ENCODE measurements at places on chromosomes 16 and 17.
A peak's percentile ranks its signal among the peaks of the same experiment; 100 is the strongest.

DNA sequence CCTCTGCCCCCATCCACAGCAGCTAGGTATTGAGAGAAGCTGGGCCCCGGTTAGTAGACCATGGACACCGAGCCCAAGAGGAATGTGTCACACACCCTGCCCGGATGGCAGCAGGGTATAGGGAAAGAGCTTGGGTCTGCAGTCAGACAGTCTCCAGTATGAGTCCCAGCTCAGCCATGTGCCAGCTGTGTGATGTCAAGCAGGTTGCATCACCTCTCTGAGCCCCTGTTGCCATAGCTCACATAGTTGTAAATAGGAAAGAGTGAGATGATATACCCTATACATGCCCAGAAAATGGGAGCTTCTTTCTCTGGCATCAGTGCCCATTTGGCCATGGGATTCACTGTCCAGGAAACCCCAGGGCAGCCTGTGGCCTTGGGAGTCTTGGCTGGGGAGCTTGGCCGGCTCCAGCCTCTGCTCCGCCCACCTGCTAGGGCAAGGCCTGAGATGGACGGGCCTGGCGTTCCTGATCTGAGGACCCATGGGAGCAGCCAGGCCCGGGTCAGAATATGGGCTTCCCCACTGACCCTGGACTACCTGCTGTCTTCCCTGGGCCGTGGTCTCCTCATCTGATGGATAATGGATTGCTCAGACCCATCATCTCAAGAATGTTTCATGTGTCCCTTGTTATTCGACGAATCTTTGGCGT is 13.2 kb downstream of the CD300LG start:
- no peak for DNase-seq
- no peaks in the 10 kb centered on the region for H3K4me1 ChIP-seq

DNA sequence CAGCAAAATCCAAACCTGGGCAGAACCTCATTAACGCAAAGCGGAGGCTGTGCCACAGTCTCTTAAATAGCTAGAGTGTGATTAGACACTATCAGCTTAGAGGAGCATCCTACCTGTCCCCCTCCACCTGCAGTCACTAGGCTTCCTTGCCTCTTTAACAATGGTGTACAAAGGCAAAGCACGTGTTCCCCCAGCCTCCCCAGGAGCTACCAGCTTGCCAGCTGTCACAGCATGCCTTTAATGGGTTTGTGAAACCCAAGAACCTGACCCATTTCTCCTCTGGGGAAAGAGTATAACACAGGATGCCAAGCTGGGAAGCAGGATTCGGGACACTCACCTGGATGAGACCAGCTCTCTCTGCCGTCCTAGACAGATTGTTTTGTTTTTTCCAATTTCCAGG is 37.2 kb upstream of the TBX2 start:
- H3K4me3 ChIP-seq = no peak overlapping the region
- no peaks in the 10 kb centered on the region for H3K36me3 ChIP-seq
- no peak for DNase-seq

DNA sequence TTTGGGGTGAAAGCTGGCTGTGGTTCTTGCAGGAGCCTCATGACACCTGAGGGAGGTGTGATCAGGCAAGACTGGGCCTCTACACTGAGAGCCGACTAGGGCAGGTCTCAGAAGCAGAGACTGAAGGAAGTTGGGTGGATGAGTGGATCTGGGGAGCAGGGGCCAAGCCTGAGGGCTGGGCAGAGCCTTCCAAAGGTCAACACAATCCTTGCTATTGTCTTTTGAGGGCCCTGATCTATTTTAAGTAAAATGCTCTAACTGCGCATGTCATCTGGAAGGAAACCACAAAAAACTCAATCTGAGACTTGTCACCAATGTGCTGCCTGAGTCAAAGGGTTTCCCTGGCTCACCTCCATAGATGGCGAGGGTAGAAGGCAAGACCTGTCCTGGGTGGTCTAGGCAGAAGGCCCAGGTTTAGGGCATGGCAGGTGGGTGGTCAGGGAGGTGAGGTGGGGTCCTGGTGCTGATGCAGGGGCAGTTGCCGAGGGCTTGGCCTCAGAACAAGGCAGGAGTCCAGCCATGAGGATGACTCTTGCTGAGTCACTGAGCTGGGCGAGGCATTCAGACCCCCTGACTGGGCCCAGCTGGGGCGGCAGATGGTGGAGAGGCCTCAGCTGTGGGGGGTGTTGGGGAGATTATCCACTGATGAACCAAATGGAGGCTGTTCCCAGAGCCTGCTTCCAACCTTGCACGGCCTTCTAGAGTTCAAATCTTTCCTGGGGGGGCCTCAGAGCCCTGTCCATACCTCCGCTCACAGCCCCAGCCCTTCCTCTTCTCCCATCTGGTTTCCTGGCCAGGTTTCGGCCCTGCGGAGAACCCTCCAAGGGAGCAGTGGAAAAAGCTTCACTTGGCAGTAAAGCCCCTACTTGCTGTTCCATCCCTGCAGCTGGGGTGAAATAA is 5.1 kb downstream of the MVP start:
- no peaks in the 10 kb centered on the region for H3K27me3 ChIP-seq
- no peak for DNase-seq
- H3K36me3 ChIP-seq = no peaks in the 10 kb centered on the region
- no peak overlapping the region for H3K4me3 ChIP-seq
- peaks cover 59% of the 10 kb centered on the region for H3K4me1 ChIP-seq

- H3K36me3 ChIP-seq = no peaks in the 10 kb centered on the region
- H3K4me1 ChIP-seq = no peaks in the 10 kb centered on the region
- no peaks in the 10 kb centered on the region for H3K27me3 ChIP-seq
- no peak overlapping the region for H3K27ac ChIP-seq
These were observed 9.4 kb upstream of the ELAC2 start for GRCh38 chr17:13027246-13027645.

DNA sequence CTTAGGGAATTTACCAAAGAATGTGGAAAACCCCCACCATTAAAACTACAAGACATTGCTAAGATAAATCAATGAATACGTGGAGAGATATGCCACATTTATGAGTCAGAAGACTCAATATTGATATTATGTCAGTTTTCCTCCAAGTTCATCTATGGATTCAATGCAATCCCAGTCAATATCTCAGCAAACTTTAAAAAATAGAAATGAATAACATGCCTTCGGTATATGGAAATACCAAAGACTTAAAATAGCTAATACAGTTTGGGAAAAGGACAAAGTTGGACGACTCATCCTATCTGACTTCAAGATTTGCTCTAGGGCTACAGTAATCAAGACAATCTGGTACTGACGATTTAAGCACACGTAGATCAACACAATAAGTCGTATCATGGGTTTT is 31.2 kb downstream of the PIK3R5 start:
- H3K36me3 ChIP-seq = no peaks in the 10 kb centered on the region
- H3K27ac ChIP-seq = no peak overlapping the region
- peaks cover 3% of the 10 kb centered on the region for H3K27me3 ChIP-seq
- no peaks in the 10 kb centered on the region for H3K4me1 ChIP-seq
- no peak overlapping the region for H3K4me3 ChIP-seq

- H3K36me3 ChIP-seq = no peaks in the 10 kb centered on the region
- peak overlapping the region; percentile 87 for H3K27ac ChIP-seq
- H3K4me3 ChIP-seq = no peak overlapping the region
- peaks cover 53% of the 10 kb centered on the region for H3K4me1 ChIP-seq
- H3K27me3 ChIP-seq = no peaks in the 10 kb centered on the region
These were observed 13.3 kb downstream of the CRISPLD2 start for GRCh38 chr16:84833144-84833500.

DNA sequence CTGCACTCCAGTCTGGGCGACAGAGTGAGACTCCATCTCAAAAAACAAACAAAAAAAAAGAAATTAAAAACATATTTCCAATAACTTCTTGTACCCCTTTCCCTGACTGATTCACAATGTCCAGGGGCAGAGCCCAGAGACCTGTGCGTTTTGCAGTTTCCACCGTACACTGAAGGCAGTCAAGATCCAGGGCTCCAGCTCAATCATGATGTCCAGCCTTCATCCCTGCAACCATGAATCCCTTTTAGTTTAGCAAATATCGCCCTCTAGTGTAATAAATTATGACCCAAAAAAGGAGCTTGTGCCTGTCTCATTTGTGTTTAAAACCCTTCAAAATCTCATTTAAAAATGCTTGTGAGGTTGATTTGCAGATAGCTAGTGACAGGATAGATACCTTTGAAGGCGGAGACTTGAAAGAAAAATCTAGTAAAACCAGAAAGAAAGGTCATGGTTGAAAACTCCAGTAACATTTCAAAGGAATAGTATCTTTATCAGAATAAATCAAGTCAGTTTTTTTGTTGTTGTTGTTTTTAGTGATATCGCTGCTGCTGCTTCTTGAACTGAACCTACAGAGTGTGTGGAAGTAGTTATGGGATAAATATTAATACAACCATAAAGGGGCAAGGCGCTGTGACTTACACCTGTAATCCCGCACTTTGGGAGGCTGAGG is 3.7 kb upstream of the ERN1 start:
- no peaks in the 10 kb centered on the region for H3K27me3 ChIP-seq
- H3K4me3 ChIP-seq = no peak overlapping the region
- H3K4me1 ChIP-seq = peaks cover 32% of the 10 kb centered on the region
- H3K27ac ChIP-seq = peak overlapping the region; percentile 6
- DNase-seq = peak; percentile 82

- H3K36me3 ChIP-seq = no peaks in the 10 kb centered on the region
- H3K4me1 ChIP-seq = no peaks in the 10 kb centered on the region
- no peak for DNase-seq
- H3K4me3 ChIP-seq = no peak overlapping the region
- no peaks in the 10 kb centered on the region for H3K27me3 ChIP-seq
- H3K27ac ChIP-seq = no peak overlapping the region
These were observed 221.4 kb downstream of the KATNIP start for GRCh38 chr16:27771201-27771910.

GRCh38 chr16:11391576-11391975 is 46.3 kb downstream of the RMI2 start:
- H3K4me3 ChIP-seq = no peak overlapping the region
- no peaks in the 10 kb centered on the region for H3K27me3 ChIP-seq
- H3K4me1 ChIP-seq = peaks cover 11% of the 10 kb centered on the region

- no peaks in the 10 kb centered on the region for H3K27me3 ChIP-seq
- H3K4me3 ChIP-seq = no peak overlapping the region
- peaks cover 26% of the 10 kb centered on the region for H3K4me1 ChIP-seq
- H3K27ac ChIP-seq = no peak overlapping the region
- H3K36me3 ChIP-seq = no peaks in the 10 kb centered on the region
These were observed 166.3 kb downstream of the MSI2 start for GRCh38 chr17:57422574-57423164.

DNA sequence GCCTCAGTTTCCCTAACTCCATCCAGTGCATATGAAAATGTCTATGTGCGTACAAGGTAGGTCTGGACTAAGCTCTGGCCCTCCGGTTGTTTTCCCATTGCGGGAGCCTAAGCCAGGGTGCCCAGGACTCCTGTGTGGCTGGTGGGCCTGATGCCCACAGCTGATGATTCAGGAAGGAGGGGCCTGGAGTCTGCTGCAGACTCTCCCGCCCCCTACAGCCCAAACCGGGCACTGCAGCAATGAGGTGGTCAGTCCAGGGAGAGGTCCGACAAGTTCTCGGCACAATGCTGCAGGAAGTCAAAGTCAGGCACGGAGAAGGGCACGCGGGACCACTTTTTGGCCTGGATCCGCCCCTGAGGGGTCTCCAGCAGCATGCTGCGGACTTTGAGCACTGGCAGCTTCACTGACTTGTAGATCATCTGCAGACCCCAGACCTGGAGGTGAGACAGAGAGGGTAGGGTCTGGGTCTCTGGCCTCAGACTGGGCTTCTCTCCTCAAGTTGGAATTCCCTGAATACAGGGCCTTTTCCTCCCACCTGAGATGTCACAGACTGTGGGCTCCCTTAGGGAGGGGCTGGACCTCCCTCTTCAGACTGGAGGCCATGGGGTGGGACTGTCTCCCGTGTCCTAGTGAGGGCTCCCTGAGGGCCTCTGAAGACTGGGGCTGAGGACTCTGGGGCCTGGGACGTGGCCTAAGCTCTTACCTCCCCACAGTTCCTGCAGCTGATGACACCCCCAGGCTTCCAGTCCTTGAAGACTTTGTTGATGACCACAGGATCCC is 3.4 kb upstream of the ZNF385C start:
- H3K27ac ChIP-seq = no peak overlapping the region
- H3K27me3 ChIP-seq = peaks cover 14% of the 10 kb centered on the region
- DNase-seq = peak; percentile 72
- no peak overlapping the region for H3K4me3 ChIP-seq
- H3K4me1 ChIP-seq = peaks cover 7% of the 10 kb centered on the region
- H3K36me3 ChIP-seq = no peaks in the 10 kb centered on the region

GRCh38 chr17:57363998-57364643 is 107.8 kb downstream of the MSI2 start:
- no peak for DNase-seq
- no peaks in the 10 kb centered on the region for H3K36me3 ChIP-seq
- H3K4me3 ChIP-seq = no peak overlapping the region
- peaks cover 29% of the 10 kb centered on the region for H3K4me1 ChIP-seq

GRCh38 chr16:81632392-81633146 is 146.5 kb upstream of the PLCG2 start:
- H3K36me3 ChIP-seq = no peaks in the 10 kb centered on the region
- peaks cover 20% of the 10 kb centered on the region for H3K4me1 ChIP-seq
- H3K4me3 ChIP-seq = no peak overlapping the region
- H3K27me3 ChIP-seq = no peaks in the 10 kb centered on the region
- DNase-seq = peak; percentile 62

- no peak for DNase-seq
- H3K27me3 ChIP-seq = no peaks in the 10 kb centered on the region
- no peaks in the 10 kb centered on the region for H3K4me1 ChIP-seq
- no peaks in the 10 kb centered on the region for H3K36me3 ChIP-seq
- no peak overlapping the region for H3K4me3 ChIP-seq
These were observed 18.0 kb downstream of the C17orf75 start for GRCh38 chr17:32323811-32324491.

DNA sequence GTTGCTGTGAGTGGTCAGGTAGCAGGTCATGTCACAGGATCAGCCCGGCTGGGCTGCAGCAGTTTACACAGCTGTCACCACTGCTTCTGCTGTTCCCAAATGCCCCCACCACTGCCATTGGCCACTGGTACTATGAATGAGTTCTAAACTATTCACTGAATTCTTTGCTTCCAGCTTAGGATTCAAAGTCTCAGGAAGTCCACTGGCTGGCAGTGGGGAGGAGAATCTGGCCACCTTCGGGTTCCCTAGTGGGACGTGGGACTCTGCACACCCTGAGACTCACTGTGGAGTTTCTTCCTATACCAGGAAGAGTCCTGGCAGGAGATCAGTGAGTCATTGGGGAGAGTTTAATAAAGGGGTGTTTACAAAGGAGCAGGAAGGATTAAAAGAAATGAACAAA is 6.9 kb downstream of the MT1X start:
- no peaks in the 10 kb centered on the region for H3K27me3 ChIP-seq
- H3K4me1 ChIP-seq = no peaks in the 10 kb centered on the region
- H3K4me3 ChIP-seq = no peak overlapping the region
- no peak for DNase-seq
- no peak overlapping the region for H3K27ac ChIP-seq

DNA sequence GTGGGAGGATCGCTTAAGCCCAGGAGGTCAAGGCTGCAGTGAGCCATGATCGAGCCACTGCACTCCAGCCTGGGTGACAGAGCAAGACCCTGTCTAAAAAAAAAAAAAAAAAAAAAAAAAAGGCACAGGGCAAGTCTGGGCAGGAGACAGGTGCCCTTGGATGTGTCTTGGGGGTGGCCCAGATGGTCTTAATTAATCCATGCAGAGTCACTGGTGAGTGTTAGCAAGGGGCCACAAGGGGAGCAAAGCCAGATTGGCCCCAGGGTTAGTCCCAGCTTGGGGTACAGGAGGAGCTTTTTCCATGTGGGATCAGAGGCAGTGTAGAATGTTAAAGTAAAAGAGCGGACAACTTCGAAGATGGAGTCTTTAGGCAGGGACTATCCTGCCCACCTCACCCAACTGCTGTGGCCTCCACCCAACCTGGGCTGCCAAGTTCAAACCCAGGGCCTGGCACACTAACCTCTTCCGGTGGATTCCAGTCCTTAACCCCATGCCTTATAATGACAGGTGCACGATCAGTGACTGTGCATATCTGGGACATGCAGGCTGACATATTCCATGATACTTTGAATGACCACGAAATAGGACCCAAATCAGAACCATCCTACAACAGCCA is 32.2 kb upstream of the MFSD6L start:
- no peaks in the 10 kb centered on the region for H3K36me3 ChIP-seq
- H3K4me1 ChIP-seq = no peaks in the 10 kb centered on the region
- no peak for DNase-seq
